ENCODE measurements at places on chromosomes 16 and 17.

DNA sequence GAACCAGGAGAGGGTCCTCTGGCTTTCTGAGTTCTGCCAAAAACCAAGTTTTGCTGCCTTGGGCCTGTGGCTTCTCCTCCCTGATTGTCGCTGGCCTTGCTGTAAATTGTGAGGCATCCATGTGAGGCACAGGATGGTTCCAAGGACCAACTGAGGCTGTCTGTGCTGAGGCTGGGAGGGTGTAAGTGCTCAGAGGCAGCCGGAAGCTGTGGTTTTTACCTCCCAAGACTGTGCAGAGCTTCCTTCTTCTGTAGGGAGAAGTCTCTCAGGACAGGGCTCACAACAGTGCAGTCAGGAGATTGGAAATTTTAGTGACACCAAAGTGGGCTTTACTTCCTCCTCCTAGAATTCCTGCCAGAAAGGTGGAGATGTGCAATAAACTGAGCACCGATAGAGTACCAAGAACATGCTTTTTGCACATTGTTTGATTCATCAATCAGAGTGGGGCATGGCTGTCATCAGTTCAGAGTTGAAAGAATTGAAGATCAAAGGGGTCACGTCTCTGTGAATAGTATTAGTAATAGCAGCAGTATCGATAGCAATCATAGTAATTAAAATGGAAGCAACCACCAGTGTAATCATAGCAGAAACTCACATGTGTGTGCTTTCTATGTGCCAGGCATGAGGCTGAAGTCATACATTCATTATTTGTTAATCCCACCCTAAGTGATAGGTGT lies 467.1 kb downstream of the WWOX start:
- no peak for DNase-seq

- DNase-seq, result no peak
Measured at GRCh38 chr16:50876263-50876662, 134.4 kb downstream of the CYLD start.

DNA sequence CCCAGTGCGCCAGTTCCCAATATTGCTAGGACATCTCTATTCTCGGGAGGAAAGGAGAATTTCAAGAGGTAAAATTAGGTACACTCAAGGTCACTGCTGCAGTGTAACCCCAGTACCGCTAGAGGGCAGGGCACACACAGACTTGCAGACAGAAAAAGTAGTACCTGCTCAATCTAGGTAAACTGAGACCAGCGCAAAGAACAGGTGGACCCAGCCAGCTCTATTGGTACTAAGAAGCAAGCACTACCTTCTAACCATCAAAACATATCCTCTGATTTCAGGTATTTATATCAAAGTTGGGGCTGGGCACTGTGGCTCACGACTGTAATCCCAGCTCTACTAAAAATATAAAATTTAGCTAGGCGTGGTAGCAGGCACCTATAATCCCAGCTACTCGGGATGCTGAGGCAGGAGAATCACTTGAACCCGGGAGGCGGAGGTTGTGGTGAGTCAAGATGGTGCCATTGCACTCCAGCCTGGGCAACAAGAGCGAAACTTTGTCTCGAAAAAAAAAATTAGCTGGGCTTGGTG lies 3.6 kb upstream of the WDR81 start:
- DNase-seq, result peak; percentile 43

- no peak for DNase-seq
Measured at GRCh38 chr16:12773221-12773620, 30.5 kb downstream of the CPPED1 start.

DNA sequence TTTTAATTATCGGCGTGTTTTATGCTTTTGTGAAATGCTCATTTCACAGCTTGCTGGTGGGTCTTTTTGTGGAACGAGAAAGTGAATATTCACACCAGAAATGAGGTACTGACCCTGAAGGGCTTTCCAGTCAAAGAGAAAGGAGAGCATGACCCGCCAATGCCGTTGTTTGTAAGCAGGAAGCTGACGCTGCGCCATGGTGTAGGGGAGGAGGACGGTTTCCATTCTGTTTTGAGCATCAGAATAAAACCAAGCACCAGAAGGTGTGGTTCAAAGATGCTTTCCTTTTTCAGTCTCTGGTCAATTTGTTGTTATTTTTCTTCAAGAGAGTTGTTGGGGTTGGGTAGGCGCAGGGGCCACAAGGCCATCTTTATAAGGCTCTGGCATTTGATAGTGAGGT lies 669.3 kb downstream of the WWOX start:
- DNase-seq, result no peak

DNA sequence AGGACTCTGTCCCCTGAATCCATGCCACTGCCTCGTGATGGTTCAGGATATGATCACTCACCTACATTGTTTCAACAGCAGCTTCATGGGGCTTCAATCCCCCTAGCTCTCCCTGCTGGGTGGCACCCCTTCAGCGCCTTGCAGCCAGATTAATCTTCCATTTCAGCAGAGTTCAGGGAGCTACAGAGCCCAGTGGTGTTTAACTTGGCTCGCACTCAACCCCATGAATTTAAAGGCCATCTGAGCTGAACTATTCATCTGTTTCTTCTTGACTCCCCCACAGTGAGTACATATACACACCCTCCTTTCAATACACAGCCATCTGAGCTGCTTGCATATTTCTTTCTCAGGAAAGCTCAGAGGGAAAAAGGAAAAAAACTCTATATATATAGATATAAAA lies 202.8 kb upstream of the C16orf82 start:
- DNase-seq, result no peak

DNA sequence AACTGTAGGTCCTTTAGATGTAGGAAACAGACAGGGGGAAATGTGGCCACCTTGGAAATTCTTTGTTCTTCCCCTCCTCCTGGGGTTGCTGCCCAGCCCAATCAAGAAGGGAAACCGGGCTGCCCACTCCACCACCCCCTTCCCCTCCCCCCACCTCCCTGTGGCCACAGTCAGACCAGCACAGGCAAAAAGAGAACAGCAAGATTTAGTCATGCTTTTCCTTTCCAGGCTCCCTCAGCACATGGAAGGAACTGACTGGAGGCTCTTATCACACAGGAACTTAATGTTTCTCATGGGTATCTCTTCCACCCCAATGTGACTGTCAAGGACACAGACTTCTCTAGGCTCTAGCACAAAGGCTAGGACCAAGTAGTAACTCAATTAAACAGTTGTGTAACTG lies 3.0 kb upstream of the CCL1 start:
- no peak for DNase-seq

GRCh38 chr16:79653373-79653891 lies 52.9 kb upstream of the MAF start:
- no peak for DNase-seq

GRCh38 chr17:17937201-17937853 lies 34.9 kb downstream of the TOM1L2 start:
- no peak for DNase-seq
